ENCODE measurements at places on chromosomes 3 and 15.

GRCh38 chr3:66239513-66240123, 18.8 kb downstream of the SLC25A26 start:
- no peak for DNase-seq

- no peak for DNase-seq
Measured at GRCh38 chr15:88467935-88468528, 524 bp downstream of the MRPS11 start.

DNA sequence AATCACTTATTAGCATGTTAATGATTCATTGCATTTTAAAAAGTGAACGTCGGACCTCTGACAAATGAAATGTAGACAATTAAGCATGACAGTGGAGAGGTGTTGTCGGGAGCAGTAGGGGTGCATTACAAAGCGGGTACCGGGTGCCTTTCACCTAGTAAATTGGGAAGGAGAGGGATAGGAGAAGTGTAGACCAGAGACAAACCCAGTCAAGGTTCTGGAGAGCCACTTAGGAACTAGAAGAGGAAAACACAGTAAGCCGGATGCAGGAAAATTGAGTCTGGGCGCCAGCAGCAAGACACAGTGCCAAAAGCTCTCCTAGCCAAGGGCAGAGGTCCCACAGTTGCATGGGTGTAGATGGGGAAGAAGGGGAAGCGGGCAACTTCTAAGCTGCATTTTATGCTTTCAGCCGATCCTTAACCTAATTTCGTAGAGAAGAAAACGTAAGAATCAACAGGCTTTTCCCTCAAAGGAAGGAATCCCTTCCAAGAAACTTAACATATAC, 3.1 kb upstream of the CERS3 start:
- no peak for DNase-seq

DNA sequence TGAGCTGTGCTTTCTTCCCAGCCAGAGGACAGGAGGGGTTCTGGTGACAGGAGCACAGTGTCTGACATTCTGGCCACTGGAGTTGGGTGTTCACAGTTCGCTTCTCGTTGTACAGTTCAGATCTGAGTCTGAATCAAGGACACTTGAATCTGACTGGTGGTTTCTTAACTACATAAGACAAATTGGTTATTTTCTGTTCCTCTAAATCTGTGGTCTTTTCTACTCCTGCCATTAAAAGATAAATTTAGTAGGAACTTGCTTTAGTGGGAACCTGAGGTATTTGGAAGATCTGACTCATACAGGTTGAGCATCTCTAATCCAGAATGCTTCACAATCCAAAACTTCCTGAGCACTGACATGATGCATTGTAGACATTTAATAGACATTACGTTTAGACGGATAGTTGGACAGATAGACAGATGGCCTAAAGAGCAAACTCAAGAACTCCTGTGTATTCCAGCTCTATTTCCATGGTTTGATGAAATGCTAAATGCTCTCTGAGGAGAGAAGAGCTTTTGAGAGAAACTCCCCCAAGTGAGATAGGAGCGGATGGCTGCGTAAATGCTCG, 71.0 kb downstream of the CCK start:
- DNase-seq: no peak

GRCh38 chr15:100186960-100187359, 154.8 kb downstream of the ADAMTS17 start:
- DNase-seq: no peak

GRCh38 chr3:59558906-59559720, 509.3 kb upstream of the CFAP20DC start:
- no peak for DNase-seq

GRCh38 chr15:90845201-90845949, 23.0 kb upstream of the FURIN start:
- DNase-seq: no peak

GRCh38 chr15:80031841-80032240, 27.6 kb upstream of the ZFAND6 start:
- DNase-seq: no peak

DNA sequence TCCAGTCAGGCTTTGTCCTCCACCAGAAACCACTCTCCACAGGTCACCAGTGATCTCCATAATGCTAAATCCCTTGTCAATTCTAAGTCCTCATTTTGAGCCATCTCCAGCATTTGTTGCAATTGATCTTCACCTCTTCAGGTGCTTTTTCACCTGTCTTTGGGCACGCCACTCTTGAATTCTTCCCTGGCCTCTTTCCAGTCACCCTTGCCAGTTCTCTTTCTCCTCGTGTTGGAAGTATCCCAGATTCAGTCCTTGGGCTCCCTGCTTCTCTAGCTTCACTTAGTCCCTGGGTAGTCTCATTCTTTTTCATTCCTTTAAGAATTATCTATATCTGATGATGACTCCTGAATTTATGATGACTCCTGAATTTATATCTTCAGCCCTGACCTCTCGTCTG, 37.5 kb downstream of the MAPK6 start:
- no peak for DNase-seq

GRCh38 chr3:96430079-96430478, 384.3 kb upstream of the EPHA6 start:
- no peak for DNase-seq

DNA sequence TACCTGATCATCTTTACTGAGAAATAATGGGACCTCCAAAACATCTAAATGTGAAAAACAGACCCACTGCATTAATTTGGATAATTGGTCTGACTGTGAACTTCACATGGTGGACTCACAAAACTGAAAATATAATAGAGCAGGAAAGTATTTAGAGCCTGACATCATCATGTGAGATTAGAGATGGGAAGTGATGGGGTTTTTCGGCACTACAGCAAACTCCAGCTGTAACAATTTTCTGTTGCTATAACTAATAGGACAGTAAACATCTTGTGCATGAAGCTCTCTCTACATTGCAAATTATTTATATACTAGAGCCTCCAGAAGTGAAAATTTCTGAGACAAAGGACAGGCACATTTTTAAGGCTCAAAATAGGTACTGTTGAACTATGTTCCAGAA, 32.2 kb downstream of the VEPH1 start:
- no peak for DNase-seq

DNA sequence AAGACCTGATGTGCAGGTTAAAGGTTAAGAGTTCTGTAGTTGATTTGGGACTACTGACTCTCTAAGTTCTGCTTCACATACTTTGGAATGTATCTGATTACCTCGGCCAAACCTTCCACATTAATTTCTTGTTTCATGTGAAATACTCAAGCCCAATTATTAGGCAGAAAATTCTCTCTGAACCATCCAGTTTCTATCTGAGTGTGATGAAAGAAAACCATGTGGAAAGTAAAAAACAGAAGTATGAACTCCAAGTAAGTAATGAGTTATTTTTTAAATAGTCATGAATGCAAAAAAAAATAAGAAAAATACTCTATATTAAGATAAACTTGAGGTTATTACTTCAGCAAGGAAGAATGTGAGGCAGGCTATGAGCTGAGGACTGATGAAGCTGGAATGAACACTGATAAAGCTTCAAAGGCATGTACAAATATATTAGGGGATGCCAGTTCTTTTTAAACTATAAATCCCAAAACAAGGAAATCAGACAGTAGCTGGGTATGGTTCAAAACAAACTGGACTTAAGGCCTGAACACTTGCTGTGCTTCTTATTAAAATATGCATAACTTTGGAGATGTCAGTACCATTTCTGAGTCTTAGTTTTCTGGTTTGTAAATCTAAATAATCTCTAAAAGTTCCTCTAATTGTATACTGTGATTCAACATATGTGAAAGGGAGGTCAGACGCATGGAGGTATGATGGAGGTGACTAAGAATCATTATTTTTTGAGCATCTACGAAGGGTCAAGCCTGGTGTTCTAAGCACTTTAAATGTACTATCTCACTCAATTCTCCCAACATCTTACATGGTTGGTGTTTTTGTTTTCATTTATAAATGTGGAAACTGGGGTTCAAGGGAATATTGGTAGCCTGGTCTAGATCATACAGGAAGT, 59.6 kb downstream of the COL6A6 start:
- no peak for DNase-seq

GRCh38 chr3:22981166-22981565, 222.0 kb upstream of the UBE2E2 start:
- no peak for DNase-seq

DNA sequence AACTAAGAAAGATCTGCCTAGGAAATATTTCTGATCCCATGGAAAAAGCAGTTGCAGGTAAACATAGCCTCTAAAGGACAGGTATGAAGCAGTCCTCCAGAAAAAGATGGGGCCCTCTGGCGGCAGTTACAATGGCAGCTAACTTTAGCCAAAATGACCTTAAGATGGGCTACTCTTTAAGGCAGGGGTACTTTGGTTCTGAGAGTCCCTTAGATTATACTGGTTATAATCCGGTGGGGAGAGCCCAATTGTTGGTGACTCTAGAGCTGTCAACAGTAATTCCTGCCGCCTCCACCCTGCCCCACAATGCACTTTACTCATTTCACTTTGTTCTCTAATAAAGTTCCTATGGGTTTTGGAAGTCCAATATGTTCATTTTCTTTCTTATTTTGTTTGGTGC, 412.8 kb upstream of the WNT5A start:
- no peak for DNase-seq

- DNase-seq: no peak
Measured at GRCh38 chr3:127747751-127748521, 74.4 kb downstream of the MGLL start.

GRCh38 chr15:96053781-96054428, 276.6 kb upstream of the NR2F2 start:
- DNase-seq: no peak

DNA sequence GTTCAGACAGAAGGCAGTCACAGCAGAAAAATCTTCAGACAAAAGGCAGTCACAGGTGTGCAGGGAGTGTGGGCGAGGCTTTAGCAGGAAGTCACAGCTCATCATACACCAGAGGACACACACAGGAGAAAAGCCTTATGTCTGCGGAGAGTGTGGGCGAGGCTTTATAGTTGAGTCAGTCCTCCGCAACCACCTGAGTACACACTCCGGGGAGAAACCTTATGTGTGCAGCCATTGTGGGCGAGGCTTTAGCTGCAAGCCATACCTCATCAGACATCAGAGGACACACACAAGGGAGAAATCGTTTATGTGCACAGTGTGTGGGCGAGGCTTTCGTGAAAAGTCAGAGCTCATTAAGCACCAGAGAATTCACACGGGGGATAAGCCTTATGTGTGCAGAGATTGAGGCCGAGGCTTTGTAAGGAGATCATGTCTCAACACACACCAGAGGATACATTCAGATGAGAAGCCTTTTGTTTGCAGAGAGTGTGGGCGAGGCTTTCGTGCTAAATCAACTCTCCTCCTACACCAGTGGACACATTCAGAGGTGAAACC, 27.6 kb downstream of the ZNF589 start:
- DNase-seq: peak; percentile 70

- DNase-seq: no peak
Measured at GRCh38 chr3:97713634-97714033, 50.9 kb upstream of the ARL6 start.

DNA sequence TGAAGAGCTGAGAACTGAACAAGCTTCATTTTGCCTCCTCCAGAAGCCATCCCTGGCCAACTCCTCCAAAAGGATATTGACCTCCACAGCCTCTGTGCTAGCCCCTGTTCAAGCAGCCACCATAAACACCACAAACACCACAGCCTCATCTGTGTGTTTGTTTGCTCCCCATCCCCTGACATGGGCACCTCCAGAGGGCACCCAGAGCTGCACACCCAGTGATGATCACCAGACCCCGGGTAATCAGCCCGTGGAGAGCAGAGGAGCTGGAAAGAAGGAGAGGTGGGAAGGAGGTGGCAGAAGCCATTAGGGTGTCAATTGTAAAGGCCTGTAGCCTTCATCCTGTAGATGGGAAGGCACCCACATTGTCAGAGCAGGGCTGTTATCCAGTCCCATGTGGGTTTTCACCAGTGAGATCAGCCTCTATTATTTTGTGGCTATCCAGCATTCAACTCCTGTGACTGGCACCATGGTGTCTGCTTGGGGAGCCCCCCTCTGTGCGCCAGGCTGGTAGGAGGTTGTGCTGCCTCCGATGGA, 6.8 kb upstream of the WNT7A start:
- no peak for DNase-seq

- no peak for DNase-seq
Measured at GRCh38 chr3:13217253-13217652, 144.0 kb upstream of the IQSEC1 start.

DNA sequence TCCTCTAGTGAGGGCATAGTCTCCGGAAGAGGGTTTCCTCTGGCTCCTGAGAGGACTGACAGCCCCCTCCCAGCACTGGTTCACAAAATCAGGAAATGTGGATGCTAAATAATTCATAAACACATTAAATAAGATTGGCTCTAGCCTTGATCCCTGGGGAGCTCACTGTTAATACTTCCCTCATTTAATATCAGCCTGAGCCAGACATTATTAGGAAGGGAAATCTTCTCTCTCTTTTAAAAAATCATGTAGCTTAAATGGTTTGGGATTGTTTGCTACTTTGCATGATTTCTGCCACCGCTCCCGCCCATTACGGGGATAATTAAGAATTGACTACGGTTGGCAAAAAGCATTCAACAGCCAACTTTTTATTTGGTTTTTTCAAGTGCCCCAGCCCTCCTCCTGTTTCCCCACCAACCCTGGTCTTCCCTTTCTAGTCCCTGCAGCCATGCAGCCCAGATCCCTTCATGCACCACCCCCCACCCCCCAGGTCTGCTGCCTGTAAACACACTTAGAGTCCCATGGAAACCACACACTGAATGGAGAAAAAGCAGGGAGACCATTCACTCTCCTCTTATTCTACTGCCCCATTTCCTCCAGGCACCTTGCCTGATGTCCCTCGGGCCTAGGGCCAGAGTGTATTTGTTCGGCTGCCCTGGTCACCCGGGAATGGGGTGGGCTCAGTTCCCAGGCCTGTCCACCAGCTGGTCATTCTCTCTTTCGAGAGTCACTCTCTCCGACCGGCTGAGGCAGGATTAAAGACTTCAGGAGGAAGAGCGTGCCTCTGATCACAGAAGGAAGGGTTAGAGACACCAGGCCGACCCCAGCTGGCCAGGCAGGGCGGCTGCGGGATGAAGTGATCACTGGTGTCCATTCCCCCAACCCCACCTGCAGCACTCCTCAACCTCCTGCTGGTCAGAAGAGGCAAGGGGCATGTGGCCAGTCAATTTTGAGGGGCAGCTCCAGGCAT, 45.1 kb downstream of the SEMA5B start:
- no peak for DNase-seq

DNA sequence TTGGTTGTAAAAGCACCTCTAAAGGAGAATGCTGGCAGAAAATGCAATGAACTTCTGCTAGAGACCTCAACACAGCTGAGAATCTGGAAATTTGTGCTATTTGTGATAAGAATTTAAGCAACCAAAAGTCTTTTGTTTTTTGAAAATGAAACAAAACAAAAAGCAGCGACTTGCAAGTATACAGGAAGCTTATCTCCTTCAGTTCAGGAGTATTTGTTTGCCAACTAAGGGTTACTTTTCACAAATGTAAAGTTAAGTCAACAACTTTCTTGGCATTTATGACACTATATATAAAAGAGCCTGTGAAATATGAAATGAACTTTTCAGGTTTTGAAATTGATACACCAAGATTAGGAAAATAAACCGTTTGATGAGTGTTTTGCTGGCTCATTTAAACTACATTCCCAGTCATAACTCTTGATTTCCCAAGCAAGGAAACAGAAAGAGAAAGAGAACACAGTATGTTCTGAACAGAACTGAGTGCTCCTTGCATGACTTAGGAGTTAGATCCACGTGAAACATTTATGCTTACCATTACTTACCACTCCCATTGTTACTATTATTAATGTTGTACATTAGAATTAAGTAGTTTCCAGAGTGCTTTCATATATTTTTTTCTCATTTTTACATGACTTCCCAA, 92.3 kb upstream of the COL8A1 start:
- no peak for DNase-seq

Data from activated CD4-positive, CD25-positive, alpha-beta regulatory T cell treated with anti-CD3 and anti-CD28 coated beads, Interleukin-2, amount 50 U/mL, for 16 hours (primary cell).